ENCODE measurements at places on chromosomes 6 and 20.

GRCh38 chr20:17995967-17996819, 27.4 kb downstream of the MGME1 start:
- peak; percentile 62 for DNase-seq

DNA sequence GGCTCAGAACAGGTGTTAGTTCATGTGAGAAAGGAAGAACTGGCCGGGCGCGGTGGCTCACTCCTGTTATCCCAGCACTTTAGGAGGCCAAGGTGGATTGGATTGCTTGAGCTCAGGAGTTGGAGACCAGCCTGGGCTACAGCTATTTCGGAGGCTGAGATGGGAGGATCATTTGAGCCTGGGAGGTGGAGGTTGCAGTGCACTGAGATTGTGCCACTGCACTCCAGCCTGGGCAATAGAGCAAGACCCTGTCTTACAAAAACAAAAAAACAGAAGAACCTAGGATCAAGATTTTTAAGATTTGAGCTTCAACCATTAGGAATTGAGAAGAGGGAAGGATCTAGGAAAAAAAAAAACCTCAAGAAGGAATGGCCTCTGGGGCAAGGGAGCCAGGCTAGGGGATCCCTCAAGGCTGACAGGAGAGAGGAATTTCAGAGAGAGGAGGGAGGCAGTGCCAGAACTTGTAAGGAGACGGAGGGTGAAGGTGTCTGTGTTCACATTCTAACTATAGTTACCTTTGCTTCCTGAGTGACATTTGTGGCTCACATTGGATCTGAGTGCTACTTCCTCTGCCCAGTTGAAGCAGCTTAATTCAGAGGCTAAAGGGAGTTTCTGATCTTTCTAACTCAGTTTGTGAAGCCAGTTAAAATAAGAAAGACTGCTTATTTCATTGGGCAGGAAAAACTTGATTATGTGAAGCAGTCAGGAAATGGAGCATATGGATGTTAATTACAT, 26.1 kb downstream of the CHMP4B start:
- no peak for DNase-seq

- no peak for DNase-seq
These were observed 43.9 kb downstream of the SLC13A3 start for GRCh38 chr20:46607191-46607848.

GRCh38 chr6:5178806-5179205, 81.9 kb downstream of the LYRM4 start:
- no peak for DNase-seq

DNA sequence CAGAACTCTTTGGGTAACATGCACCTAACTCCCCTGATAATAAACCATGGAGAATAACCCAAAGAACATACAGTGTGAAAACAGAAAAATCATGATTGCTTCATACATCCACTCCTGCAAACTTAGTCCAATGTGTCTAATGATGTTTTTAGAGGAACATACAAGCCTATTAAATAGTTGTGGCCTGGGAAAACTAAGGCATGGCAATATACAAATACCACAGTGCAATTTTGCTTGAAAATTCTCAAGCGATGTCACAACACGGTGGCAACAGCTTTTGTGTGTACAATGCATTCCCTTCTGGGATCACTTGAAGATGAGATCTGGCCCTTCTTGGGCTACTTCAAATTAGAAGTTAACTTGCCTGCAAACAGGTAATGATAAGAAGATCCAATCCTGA, 16.7 kb downstream of the MAP3K5 start:
- no peak for DNase-seq

All from midbrain (tissue), 1 donor.